Stimulated activated CD4-positive, alpha-beta T cell treated with anti-CD3 and anti-CD28 coated beads, Interleukin-1b, Interleukin-23, amount 100 ng/mL, for 24 hours (primary cell): ENCODE measurements at places on chromosomes 16 and 17.

DNA sequence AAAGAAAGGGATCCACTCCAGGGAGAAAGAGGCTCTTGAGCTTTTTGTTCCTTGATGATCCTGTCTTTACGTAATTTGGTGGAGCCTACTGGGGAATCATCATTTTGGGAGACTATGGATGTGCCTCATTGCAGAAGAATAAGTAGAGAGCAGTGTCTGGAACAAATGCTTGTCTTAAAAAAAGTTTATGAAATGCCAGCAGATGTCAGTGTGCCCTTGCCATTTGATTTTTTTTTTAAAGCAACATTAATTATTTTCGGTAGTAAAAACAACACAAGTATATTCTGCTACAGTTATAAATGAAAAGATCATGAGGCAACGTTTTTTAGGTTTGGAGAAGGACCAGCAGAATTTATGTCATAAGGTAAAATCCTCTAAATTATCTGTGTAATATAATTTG lies 934.8 kb upstream of the EEF2KMT start:
- no peak for DNase-seq

DNA sequence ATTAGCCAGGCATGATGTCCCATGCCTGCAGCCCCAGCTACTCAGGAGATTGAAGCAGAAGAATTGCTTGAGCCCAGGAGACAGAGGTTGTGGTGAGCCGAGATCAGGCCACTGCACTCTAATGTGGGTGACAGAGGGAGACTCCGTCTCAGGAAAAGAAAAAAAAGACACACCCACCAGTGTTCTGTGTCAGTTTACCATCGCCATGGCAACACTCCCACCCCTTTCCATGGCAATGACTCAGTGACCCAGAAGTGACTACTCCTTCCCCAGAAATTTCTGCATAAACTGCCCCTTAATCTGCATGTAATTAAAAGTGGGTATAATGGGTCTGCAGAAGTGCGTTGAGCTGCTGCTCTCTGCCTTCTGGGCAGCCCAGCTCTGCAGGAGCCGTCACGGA lies 4.0 kb upstream of the ZC3H18 start:
- DNase-seq: peak; percentile 58

GRCh38 chr17:57468932-57469775 lies 212.8 kb downstream of the MSI2 start:
- no peak for DNase-seq

DNA sequence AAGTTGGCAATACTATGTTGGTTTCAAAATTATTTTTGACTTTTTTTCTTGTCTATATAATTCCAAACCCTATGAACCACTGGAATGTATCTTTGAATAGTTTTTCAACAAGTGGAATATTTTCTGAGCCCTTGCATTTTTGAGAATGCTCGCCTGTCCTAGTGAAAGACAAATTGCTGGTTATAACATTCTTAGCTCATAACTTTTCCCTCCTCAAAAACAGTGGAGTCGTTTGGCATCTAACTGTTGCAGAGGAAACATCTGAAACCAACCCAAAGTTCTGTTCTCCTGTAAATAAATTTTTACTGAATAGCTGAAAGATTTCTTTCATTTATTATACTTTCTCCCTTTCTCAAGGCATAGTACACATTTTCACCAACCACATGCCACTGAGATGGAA lies 11.3 kb upstream of the COX10 start:
- DNase-seq: no peak

GRCh38 chr17:78951967-78952551 lies 26.9 kb upstream of the TIMP2 start:
- DNase-seq: no peak

GRCh38 chr17:45914047-45914717 lies 19.8 kb downstream of the MAPT start:
- no peak for DNase-seq
